ENCODE measurements at places on chromosomes 7 and 10.

DNA sequence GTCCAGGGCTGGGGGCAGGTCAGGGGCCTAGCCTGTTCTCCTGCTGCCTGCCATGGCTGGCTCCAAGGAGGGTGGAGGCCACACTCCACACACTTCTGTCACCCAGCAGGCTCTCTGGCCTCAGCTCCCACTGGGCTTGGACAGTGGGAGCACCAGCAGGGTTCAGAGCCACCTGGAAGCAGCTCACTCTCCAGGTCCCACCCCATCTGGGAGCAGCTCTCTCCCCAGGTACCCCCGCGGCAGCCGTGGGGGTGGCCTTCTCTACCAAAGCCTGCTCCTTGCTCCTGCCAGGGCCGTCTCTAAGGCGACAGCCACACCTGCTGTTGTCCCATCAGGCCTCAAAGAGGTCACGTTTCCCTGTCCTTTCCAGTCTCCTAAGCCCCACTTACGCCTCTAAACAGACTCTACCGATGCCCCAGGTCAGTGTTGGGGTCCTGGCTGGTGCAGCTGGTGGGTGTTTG lies 142.5 kb upstream of the RET start:
- DNase-seq, result no peak

- DNase-seq, result no peak
These were observed 278.1 kb upstream of the NRP1 start for GRCh38 chr10:33612551-33612950.

DNA sequence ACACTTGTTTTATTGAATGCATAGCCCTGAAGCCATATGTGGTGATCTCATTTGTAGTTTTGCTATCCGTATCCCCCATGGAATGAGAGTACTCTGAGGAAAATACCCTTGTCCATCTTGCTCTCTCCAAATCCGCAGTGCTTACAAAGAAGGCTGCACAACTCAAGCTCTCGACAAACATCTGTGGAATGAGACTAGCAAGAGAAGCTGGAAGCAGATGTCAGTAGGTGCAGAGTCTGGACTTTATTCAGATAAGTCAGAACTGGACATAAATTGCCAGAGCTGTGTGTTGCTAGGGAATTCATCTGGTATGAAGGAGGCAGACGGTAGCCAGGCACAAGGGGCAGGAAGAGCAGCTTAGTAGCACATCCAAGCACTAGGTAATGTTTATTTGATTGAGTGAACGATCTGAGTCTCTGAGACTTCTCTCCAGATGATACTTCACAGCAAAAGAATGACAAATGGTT lies 1046.2 kb downstream of the XPNPEP1 start:
- no peak for DNase-seq

DNA sequence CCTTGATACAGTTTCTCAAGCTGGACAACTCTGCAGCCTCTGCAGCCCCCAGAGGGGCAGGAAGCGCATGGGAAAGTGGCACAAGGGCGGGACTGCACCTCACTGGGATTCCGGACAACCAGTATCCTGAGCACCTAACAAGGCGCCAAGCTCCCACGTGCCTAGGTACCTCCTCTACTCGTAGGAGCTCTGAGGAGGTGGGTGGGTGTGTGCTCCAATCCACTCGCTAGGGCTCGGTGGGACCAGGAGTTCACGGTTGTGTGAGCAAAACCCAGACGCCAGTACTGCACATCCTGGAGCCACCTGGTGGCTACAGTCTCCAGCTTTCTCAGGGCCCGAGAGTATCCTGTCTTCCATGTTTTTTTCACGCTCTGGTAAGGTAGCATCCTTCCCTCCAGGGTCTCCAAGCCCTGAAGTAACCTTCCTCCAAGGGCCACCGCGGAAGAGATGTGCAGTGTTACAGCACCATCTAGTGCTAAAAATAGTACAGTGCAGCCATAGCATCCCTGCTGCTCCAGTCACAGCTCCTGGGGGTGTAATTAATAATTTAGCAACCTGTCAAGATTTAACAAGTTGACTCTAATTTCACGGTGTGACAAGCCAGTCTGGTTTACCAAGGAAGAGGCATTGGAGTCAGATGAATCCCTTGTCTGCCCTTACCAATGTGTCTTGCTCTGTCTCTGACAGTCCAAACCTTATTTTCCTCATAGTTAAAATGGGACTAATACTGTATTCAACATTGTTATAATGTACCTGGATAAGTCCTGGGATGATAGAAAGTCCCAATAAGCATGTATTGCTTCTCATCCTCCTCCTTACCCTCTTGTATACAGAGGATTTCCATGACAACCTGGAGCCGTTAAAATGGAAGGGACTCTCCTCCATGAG lies 70.4 kb downstream of the HERPUD2 start:
- peak; percentile 12 for DNase-seq

DNA sequence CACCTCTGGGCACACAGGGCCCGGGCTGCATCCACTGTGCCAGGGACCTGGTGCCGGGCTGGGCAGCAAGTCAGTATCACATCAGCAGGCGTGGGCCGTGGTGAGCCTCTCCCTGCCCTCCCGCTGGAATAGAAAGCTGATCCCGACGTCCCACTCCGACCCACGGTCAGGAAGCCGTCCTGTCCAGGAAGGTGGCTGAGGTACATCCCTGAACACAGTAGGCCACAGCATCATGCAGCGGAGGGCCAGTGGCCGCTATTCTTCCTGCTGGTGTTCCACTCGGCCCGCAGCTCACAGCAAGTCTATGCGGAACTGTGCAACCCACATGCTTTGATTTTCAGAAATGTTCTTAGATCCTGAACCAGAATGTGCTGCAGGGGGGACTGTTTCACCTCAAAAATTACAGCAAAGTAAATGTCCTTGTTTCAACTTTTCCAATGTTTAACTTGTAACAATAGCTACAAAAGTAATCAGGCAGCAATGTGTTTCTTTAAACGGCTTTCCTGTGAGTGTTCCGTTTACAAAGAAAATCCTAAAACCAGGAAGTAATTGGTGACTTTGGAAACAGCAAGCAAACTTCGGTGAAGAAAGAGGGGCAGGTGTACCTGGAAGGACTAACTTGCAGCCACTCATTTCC lies 676 bp upstream of the GPR146 start:
- DNase-seq, result no peak

DNA sequence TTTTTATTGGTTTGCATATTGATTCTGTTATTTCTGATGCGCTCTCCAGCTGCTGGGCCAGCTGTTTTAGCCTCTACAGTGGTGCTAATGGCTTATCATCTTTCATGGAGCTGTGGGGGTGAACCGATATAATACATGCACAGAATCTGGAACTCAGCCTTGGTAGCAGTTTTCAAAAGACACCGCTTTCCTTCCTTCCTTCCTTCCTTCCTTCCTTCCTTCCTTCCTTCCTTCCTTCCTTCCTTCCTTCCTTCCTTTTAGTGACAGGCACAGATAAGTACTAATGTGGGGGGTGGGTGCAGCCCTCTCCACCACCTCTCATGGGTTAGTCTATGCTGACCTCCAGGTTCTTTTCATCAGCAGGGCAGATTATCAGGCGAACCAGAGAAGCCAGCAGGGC lies 31.9 kb upstream of the C10orf53 start:
- no peak for DNase-seq

DNA sequence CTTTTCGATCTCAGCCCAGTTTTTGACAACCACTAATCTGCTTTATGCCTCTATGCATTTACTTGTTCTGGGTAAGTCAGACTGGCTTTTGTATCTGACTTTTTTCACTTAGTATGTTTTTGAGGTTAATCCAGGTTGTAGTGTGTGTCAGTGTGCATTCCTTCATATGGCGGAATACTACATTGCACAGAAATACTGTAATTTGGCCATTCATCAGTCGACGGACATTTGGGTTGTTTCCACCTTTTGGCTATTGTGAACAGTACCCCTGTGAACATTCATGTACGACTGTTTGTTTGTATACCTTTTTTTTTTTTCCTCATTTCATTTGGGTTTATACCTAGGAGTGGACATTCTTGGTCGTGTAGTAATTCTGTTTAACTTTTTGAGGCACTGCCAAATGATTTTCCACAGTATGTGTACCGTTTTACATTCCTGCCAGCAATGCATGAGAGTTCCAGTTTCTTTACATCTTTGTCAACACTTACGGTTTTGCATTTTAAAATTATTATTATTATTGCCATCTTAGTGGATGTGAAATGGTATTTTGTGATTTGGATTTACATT lies 57.4 kb downstream of the MKLN1 start:
- DNase-seq, result no peak

GRCh38 chr7:2040893-2041270 lies 191.9 kb downstream of the MAD1L1 start:
- DNase-seq, result no peak

- no peak for DNase-seq
These were observed 16.3 kb downstream of the AKR1D1 start for GRCh38 chr7:138092486-138093028.
